ENCODE measurements at places on chromosomes 16 and 17. TPM values are rescaled to one million over a fixed set of nuclear protein-coding genes. Genes with fewer than 3 reads are reported as not detected.

TLCD2 gene
- 2.1 TPM for total RNA-seq

BCL6B gene
- total RNA-seq: 163 TPM

HSD17B1 gene
- total RNA-seq: 1.0 TPM

TBC1D28 gene
- not detected for total RNA-seq

GRCh38 chr17:34171245-34171818 lies 83.8 kb upstream of the CCL2 start:
- peaks cover 19% of the 10 kb centered on the region for H3K27me3 ChIP-seq
- H3K36me3 ChIP-seq: no peaks in the 10 kb centered on the region
- peak; percentile 73 for DNase-seq
- H3K4me3 ChIP-seq: no peak overlapping the region
- no peaks in the 10 kb centered on the region for H3K4me1 ChIP-seq
- no peak overlapping the region for H3K27ac ChIP-seq

GRCh38 chr16:51359141-51359955 lies 208.3 kb upstream of the SALL1 start:
- no peaks in the 10 kb centered on the region for H3K36me3 ChIP-seq
- no peaks in the 10 kb centered on the region for H3K27me3 ChIP-seq
- H3K27ac ChIP-seq: no peak overlapping the region
- no peaks in the 10 kb centered on the region for H3K4me1 ChIP-seq

- peaks cover 31% of the 10 kb centered on the region for H3K4me1 ChIP-seq
- DNase-seq: no peak
- no peak overlapping the region for H3K27ac ChIP-seq
Observed at GRCh38 chr17:78226055-78226758, 5.2 kb upstream of the TMEM235 start.

- no peaks in the 10 kb centered on the region for H3K4me1 ChIP-seq
- H3K4me3 ChIP-seq: no peak overlapping the region
- peaks cover 70% of the 10 kb centered on the region for H3K36me3 ChIP-seq
Observed at GRCh38 chr17:41766135-41766534, 20.4 kb downstream of the JUP start.

- no peaks in the 10 kb centered on the region for H3K36me3 ChIP-seq
- DNase-seq: no peak
- no peak overlapping the region for H3K4me3 ChIP-seq
Observed at GRCh38 chr16:2981177-2981898, 1.1 kb upstream of the PKMYT1 start.

DNA sequence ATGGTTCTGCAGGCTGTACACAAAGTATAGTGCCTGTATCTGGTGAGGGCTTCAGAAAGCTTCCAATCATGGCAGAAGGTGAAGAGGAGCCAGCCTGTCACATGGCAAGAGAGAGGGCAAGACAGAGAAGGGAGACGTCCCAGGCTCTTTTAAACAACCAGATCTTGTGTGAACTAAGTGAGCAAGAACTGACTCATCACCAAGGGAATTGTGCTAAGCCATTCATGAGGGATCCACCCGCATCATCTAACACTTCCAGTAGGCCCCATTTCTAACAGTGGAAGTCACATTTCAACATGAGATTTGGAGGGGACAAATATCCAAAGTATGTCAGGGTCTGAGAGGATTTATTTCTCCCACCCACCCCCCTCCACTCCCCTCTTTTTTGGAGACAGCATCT lies 56.2 kb upstream of the ELAC2 start:
- H3K27me3 ChIP-seq: no peaks in the 10 kb centered on the region
- no peak overlapping the region for H3K4me3 ChIP-seq
- H3K36me3 ChIP-seq: no peaks in the 10 kb centered on the region
- H3K4me1 ChIP-seq: no peaks in the 10 kb centered on the region

DNA sequence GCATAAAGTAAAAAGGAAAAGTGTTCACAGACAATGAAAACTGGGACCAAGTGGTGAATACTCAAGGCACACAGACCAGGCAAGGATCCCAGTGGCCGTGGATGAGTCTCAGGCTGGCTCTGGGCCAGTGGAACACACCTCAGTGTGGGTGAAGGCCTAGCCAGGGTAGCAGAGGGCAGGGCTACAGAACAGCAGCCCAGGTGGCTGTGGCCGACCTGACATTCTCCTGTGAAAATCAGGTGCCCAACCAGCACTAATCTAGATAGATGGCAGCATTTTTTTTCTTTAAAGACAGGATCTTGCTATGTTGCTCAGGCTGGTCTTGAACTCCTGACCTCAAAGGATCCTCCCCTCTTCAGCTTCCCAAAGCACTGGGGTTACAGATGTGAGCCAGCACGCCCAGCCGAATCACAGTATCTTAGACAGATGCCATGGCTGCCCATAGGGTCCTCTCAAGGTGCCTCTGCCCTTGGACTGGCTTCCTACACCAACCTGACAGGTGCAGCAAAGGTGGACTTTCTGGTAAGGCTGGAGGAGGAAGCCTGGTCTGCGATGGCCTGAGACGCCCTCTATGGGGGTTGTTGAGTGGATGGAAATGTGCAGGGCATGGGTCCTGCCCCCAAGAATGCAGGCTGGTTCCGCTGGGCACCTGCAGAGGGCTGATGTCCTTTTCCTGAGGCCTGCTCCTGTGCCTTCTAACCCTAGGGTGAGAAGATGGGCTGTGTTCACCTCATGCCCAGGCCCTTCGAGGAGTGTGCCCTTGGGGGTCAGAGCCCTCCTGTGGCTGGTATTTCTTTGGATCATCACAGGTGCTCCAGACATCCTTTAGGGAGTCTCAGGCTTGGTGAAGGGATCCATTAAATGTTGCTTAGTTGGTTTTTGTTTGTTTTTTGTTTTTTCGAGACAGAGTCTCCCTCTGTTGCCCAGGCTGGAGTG lies 3.8 kb upstream of the P4HB start:
- no peak overlapping the region for H3K27ac ChIP-seq
- no peak for DNase-seq
- H3K4me3 ChIP-seq: no peak overlapping the region

DNA sequence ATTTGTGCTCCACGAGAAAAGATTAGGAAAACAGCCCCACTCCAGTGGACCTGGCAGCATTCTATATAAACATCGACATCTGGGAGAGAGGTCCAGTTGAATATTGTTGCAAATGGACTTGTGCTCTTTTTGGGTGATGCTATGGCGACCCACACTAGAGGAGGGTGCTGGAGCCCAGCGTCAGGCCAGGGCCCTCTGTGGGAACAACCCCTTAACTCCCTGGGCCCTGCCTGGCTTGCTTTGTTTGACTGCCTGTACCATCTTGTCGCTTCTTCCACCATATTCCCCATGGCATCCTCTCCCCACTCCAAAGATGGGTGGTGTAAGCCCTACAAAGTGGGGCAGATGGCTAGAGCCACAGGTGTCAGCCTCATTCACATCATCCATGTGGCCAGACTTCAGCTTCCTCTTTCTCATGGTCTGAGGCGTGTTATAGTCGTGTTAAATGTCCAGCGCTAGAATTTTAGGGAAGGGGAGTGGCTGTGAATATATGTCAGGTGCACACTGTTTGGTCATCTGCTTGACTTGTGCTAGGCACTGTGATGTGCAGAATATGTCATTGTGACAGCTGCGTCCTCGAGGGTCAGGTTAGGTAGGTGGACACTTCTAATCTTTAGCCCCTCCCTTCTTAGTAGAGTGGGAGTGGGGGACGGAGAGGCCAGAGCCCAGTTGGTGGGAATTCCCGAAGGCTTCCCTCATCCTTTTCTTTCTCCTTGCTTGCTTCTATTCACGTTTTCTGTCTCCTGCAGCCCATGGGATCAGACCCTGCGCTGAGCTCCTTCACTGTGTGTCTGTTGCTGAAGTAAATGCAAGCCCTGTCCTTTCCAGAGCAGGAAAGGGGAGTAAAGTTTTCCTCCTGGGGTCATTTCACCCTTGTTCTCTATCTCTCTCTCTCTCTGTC lies 49.8 kb downstream of the MPRIP start:
- H3K36me3 ChIP-seq: peaks cover 34% of the 10 kb centered on the region
- no peak for DNase-seq
- H3K27me3 ChIP-seq: no peaks in the 10 kb centered on the region
- no peaks in the 10 kb centered on the region for H3K4me1 ChIP-seq
- no peak overlapping the region for H3K4me3 ChIP-seq

GRCh38 chr17:75047398-75048098 lies 523 bp downstream of the KCTD2 start:
- peaks cover 13% of the 10 kb centered on the region for H3K4me1 ChIP-seq
- H3K4me3 ChIP-seq: peak overlapping the region; percentile 35
- H3K36me3 ChIP-seq: peaks cover 2% of the 10 kb centered on the region
- no peaks in the 10 kb centered on the region for H3K27me3 ChIP-seq

DNA sequence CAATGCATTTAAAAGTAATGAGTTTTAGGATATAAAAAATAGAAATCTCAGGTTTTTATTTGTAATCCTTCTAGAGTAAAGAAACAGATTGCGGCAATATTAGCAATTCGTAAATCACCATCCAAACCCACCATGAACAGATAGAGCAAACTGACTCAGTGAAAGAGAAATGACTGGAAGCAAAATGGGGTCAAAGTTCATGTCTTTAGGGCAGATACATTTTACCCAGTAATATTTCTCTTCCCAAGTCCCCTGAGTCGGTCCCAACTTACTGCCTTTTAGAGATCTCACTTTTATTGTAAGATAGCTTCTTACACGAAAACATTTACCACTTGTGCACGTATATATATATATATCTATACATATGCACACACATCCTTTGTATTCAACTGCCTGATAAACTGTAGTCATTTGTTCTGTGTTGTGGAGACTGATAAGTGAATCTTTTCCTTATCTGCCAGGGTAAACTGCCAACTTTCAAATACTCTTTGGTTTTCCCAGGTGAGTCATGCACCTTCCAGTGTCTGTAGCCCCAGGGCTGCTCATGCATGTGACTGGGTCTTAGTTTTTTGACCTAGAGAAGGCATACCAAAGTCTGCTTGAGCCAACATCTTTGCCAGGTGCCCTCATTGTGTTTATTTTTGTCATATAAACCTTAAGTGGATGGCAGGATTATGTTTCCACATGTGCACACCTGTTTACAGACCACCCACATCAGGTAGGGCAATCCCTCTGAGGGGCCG lies 7.8 kb upstream of the IRF8 start:
- H3K36me3 ChIP-seq: no peaks in the 10 kb centered on the region
- H3K4me1 ChIP-seq: peaks cover 19% of the 10 kb centered on the region
- DNase-seq: no peak
- no peak overlapping the region for H3K4me3 ChIP-seq

- no peak for DNase-seq
- H3K4me3 ChIP-seq: no peak overlapping the region
- no peaks in the 10 kb centered on the region for H3K36me3 ChIP-seq
- H3K27ac ChIP-seq: no peak overlapping the region
- no peaks in the 10 kb centered on the region for H3K27me3 ChIP-seq
- H3K4me1 ChIP-seq: no peaks in the 10 kb centered on the region
Observed at GRCh38 chr16:49335828-49336227, 37.8 kb upstream of the C16orf78 start.

- no peaks in the 10 kb centered on the region for H3K27me3 ChIP-seq
- peaks cover 11% of the 10 kb centered on the region for H3K4me1 ChIP-seq
- H3K27ac ChIP-seq: no peak overlapping the region
- no peak overlapping the region for H3K4me3 ChIP-seq
- peak; percentile 5 for DNase-seq
Observed at GRCh38 chr17:27888945-27889344, 4.2 kb downstream of the LYRM9 start.

DNA sequence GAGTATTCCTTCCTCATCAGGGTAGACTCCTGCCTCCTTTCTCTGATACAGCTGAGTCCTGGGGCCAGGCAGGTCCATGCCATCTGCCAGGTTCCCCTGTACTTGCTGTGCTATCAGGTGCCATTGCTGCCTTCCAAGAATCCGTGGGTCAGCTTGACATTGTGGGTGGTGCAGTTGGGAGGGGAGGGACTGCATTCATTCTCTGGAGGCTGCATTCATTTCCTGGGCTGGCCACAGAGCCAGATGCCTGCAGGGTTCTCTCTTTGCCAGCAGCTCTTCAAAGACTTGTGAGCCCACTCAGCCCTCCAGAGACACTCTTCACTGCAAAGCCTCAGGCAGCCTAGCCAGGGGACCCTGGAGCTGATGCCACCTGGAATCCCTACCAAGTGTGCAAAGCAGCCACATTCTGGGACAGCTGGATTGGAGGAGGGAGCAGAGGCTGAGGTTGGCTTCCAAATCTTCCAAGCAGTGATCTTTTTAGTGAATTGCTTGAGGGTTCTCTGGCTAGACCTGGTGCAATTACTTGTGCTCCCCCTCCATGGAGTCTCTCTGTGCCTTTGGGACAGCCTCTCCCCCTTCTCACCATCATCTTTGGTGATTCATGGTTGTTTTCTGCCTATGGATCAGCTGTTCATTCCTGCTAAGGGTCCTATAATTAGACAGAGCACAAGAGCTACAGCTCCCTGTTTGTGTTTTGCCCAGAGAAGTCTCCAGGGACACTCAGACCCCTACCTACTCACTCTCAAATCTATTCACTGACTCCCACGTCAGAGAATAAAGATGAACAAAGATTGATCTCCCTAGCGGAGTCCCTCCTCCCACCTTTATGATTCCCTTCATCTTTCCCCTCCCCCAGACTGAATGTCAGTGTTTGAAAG lies 20.9 kb downstream of the ANKFN1 start:
- no peaks in the 10 kb centered on the region for H3K27me3 ChIP-seq
- no peak overlapping the region for H3K4me3 ChIP-seq
- H3K4me1 ChIP-seq: no peaks in the 10 kb centered on the region

All from endothelial cell of umbilical vein (primary cell).